ENCODE measurements at places on chromosomes 5 and 9.

DNA sequence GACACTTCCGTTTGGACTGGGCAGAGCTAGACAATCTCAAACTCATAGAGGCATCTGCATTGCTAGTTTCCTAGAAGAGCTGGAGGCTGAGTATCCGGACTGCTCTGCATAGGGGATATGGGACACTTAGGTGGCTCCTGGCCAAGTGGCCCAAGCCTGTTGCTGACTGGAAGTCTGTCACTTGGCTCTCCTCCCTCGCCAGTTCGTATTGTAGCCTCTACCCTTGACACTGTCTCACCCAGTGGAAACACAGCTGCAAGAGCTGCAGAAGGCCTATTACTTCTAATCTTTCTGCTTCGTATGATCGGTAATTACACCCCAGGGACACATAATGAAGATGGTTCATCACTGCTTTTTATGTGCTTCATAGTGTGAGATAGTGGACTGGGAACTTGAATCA lies 34.7 kb downstream of the ITGA1 start:
- DNase-seq, result no peak

GRCh38 chr9:100375658-100376057 lies 22.9 kb upstream of the TEX10 start:
- no peak for DNase-seq

- no peak for DNase-seq
Observed at GRCh38 chr5:71701407-71701806, 17.7 kb upstream of the CARTPT start.

DNA sequence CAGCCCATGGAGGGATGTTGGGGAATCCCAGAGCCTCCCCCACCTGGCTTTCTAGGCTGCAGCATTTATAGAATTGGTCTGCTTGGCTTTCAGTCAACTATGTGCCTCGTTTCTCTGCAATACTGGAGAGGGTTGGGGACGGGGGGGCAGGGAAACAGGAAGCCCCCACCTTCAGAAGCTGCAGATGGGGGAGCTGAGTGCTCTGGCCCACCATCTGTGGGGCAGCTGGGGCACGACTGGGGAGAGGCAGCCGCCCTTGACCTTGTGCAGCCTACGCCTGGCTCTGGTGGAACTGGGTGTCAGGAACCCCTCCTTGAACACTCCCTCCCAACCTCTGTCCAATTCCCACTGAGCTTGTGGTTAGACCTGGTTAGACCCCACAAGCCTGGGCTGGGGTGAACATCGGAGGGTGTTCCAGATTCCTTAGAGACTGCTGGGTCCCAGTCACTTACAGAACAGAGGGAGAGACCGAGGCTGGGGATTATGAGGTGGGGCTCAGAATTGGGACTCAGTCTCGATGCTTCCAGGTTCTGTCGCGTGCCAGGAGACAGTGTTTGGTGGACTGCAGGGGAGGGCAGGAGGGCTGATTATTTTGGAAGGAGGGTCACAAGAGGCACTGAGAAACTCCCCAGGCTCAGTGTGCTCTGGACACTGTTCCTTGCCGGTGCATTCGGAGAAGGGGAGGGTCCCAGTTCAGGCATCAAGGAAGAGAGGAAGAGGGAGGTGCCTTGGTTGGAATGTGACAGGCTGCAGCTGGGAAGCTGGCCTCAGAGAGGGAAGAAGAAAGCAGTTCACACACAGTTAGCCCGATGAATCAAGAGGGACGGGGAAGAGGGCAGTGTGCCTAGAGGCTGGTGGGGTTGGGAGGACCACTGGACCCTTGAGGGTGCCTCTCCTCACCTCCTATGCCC lies 25.6 kb downstream of the COL27A1 start:
- DNase-seq, result no peak

DNA sequence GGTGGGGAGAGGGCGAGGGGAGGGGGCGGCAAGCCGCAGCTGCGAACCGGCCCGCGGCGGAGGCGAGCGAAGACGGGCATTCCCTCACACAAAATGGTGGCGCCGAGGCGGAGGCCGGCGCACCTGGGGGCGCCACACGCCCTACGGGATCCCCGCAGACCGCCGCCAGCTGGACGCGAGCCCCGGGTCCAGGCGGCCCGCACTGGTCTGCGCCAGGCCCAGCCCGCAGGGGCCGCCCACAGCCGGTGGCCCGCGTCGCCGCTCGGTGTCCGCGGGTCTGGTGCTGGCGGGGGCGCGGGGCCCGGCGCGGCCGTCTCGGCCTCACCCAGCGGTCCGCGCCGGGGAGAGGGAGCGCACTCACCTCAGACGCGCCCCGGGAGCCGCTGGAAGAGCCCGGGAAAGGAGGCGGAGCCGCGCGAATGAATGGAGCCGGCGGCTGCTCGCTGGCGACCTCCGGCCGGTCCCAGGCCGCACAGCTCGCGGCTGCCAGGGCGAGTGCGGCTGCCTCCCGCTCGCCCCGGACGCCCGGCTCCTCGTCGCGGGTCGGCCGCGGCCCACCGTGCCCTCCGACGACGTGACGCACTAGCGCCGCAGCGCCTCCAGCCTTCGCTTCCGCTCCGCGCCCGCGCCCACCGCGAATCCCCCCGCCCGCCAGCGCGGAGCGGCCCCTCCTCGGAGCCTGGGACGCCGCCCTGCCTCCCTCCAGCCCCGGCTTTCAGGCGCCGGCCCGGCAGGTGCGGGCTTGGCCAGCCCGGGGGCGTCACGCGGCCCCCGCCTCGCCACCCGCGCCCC lies at the start of gene FAM169A:
Gene FAM169A, minus strand, starts transcription at position 584 of the 792 bp plus-strand sequence. CDS start 24,711 bp downstream, outside the sequence.
- peak; percentile 48 for DNase-seq

DNA sequence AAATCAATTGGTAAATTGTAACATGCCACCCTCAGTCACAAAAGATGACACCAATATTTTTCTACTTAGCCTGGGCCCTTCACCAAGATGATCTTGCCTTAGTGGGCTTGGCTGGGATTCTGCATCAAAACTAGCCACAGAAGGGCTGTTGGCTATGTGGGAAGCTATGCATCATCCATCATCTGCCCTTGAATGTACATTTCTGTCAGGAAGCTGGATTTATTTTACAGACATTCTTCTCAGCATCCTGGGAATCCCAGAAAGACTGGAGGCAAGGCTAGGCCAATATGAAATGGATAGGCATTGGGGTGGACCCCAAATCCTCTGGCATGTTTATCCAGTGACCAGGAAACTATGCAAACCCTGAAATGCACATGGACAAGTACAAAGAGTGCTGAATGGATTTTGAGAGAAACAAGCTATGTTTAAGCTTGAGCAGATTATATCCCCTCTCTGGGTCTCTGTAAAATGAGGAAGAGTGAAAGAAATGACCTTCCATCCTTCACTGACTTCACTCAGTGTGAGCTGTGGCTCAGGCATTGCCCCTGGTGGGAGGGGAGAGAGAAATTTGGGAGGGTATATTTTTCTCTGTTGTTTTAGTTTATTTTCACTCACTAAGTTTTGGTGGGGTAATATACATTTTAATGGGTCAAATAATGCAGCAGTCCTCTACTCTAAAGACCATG lies 283.6 kb downstream of the EBF1 start:
- DNase-seq, result no peak

DNA sequence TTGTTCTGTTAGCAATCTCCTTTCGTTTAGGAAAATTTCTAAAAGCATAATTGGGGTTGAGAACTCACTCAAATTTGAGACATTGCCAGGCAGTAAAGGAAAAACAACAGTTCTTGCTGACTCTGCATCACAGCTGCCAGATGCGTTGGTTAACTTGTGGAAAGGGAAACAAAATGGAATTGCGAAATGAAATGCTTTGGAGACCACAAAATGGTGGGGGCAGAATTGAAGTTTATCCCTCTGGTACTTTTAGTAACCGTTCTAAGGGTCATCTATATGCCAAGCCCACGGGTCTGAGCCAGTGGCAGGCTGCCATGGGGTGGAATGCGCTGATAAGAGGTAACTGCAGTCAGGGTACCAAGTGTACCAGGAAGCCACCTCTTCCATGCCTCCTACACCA lies 28.6 kb upstream of the SELENOP start:
- DNase-seq, result no peak

Data from stimulated activated CD4-positive, alpha-beta T cell treated with anti-CD3 and anti-CD28 coated beads, Interleukin-1b, Interleukin-23, amount 100 ng/mL, for 4 hours (primary cell).